GM19239 (cell line): ENCODE measurements at places on chromosomes 3 and 15.

- DNase-seq = no peak
These were observed 140.7 kb downstream of the MINAR1 start for GRCh38 chr15:79572691-79573404.

- no peak for DNase-seq
These were observed 16.4 kb upstream of the SKIC8 start for GRCh38 chr15:78315686-78316282.

- no peak for DNase-seq
These were observed 6.0 kb downstream of the TM4SF19 start for GRCh38 chr3:196332168-196332567.

GRCh38 chr3:17979911-17980310 is 237.5 kb upstream of the TBC1D5 start:
- DNase-seq = no peak

GRCh38 chr15:60790641-60791040 is 311.7 kb upstream of the ICE2 start:
- no peak for DNase-seq

- no peak for DNase-seq
These were observed 759.9 kb upstream of the SGO1 start for GRCh38 chr3:20945892-20946291.

DNA sequence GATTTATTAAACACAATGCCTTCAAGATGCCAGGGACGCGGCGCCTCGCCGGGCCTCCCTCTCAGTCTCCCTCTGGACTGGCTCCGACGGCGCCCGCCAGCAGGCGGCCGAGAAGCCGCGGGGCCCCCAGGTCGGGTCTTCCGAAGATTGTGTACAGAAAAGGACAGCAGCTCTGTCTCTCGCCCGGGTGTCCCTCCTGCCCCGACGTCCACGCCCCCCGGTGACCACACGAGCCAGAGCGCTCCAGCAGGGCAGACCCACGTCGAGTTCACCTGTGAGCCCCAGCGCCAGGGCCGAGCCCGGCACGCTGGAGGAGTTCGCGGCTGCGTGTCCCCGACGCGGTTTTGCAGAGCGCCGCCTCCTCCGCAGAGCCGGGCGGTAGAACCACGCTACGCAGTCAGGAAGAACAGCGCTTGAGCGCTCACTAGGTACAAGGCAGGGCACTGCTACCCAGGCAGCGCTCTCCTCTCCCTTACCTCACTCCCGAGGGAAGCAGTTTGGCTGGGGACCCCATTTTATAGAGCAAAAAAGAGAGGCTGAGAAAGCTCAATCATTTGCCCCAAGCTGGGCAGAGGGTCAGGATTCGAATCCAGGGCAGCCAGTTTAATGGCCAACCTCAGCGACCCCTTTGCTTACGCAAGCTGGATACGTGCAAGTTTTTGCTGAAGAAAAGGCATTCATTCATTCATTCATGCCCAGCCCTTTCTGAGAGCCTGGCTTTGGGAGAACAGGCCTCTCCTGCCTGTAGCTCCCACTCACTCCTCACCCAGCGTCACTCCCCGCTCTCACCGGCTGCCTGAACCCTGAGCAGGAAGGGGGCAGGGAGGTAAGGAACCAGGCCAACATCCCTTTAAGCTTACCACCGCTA is 3.0 kb upstream of the TLE3 start:
- no peak for DNase-seq

- no peak for DNase-seq
These were observed 42.0 kb downstream of the PML start for GRCh38 chr15:74036271-74037170.

DNA sequence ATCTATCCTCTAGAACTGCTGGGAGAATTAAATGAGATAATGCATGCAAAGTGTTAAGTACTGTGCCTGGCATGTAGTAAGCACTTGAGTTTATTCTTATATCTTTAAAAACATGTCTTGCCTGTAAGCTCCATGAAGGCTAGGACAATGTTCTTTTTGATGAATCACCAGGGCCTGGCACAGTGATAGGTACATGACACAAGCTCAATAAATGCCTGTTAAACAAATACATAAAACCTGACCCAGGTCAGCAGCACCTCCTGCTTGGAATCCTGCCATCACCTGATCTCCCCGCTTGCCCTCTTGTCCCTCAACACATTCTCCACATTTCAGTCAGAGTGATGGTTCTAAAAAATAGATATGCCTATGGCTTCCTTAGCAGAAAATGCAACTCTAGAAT is 186.8 kb downstream of the CHST2 start:
- no peak for DNase-seq

- no peak for DNase-seq
These were observed 63.9 kb downstream of the IMPG2 start for GRCh38 chr3:101256511-101256910.

GRCh38 chr15:41968701-41969100 is 3.7 kb downstream of the EHD4 start:
- no peak for DNase-seq

- no peak for DNase-seq
These were observed 92.6 kb downstream of the CHD2 start for GRCh38 chr15:92992720-92993119.

DNA sequence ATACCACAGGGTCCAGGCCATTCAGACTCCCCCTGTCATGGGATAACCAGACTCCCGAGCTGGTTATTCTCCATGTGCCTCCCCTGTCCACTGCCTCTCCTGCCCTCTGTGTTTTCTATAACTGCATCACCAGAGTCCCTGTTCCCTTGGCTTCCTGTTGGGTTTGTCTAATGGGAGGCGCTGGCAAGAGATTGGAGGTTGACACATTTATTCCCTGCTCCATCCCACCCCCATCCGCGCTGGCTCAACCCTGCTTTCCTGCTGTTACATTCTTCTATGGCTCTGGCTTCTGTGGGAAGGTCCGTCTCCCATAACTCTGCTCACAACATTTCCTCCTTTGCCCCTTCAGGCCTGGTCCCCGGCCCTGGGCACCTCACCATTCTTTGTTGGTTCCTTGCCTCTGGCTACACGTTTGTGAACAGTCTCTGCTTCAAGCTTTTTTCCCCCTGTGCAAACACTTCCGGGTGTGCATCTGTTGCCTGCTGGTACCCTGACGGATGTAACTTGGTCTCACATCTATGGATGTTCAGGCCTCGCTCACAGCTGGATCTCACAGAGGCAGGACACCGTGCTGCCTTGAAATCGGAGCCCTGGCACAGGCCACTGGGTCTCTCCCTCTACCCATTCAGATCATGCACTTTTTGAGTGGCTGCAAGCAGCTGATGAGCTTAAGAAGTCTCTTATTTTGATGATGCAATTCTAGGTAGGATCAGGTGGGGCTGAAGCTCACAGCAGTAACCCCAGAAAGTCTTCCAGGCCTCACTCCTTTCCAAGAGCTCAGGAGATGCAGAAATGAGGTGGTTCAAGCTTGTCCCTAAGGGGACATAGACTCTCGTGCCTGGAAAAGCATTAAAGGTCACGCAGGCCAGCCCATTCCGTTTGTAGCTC is 68.6 kb upstream of the ATP13A3 start:
- no peak for DNase-seq

GRCh38 chr3:139953131-139953910 is 18.3 kb downstream of the CLSTN2 start:
- no peak for DNase-seq

DNA sequence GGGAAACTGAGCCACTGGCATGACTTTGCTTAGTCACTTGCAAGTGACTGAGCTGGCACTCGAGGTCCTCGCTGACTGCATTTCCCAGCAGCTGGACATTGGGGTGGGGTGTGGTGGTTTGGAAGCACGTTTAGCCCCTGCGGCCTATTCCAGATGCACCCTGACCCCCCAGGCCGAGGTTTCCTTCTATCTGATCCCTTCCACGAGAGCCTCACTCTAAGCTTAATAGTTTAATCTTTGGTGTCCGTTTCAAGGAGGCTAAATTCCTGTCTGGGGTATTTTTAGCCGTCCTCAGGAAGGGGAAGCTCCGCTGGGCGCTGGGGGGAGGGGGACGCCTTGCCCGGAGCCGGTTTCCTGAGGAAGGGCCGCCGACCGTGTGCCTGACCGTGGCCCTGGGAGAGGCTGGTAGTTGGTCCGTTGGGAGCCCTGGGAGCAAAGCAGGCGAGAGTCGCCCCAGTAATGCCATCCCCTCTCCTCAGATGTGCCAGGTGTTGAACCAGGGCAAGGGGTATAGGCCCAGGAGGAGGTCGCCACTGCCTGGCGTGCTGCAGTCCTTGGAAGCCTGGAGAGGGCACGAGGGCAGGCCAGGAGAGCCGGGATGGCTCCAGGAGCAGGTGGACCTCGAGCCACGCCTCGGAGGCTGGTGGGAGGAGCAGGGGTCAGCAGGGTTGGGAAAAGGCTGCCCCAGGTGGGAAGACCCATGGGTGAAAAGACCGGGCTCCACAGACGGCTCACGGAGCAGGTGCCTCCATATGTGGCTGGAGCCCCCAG is 37.2 kb downstream of the IDH2 start:
- DNase-seq = no peak

DNA sequence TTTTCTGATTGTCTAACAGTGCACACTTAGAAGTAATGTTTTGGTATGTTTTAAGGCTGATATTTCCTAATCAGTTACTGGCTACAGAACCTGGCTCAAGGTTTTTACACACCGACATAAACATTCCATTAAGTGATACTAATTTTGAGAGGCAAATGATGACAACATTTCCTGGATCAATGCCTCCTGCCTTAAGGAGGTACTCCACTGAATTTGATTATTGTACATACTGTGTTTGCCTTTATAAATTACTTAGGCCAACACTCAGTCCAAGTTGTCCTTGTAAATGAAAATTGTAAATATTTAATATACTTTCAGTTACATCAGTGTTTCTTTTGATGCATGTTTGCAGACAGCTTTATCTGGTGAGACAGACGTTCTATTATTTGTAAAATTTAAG is 24.2 kb upstream of the LXN start:
- no peak for DNase-seq

DNA sequence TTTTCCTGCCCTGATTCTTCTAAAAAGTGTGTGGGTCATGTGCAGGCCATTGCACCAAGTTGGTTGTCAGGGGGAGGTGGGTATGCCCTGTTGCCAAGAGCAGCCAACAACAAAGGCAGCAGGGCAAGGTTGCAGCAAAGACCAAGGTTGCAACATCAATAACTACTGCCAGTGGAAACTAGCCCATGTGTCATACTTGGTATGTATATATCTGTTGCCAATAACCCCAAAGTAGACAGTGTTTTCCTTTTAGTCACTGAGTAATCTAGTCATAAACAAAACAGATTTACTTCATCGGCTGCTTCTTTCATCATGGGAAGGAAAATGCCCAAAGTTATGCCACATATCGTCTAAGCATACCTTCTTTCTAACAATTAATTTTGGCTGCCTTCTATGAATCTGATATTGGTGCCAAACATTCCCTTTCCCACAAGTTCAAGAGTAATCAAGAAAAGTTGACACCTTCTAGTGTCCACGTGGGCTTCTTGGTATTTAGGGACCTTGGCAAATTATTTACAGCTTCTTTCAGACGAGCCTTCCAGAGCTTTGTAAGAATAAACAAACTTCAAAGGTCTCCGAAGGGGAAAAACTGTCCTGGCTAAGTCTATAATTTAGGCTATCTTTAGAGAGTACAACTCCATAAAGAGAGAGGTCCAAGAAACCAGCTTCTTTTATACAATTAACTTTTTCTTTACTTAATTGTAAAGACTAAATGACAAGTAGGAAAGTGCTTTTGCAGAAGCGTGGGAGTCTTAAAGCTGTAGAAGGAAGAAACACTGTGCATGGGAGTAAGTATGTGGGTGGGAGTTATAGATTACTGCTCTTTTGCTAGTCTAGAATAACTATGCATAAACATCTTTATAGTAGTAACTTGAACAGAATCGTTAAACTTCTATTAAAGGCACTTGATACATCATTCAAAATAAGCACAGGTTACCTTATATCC is 10.0 kb upstream of the MBNL1 start:
- DNase-seq = no peak

DNA sequence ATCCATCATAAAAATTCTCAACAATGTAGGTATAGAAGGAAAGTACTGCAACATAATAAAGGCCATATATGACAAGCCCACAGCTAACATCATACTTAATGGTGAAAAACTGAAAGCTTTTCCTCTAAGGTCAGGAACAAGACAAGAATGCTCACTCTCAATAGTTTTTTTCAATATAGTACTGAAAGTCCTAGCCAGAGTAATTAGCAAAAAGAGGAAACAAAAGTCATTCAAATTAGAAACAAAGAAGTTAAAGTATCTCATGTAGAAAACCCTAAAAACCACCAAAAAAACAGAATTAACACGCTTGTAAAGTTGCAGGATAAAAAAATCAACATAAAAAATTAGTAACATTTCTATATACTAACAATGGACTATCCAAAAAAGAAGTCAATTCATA is 61.8 kb downstream of the MYH15 start:
- no peak for DNase-seq

GRCh38 chr3:67000009-67000408 is 1.9 kb downstream of the KBTBD8 start:
- no peak for DNase-seq

DNA sequence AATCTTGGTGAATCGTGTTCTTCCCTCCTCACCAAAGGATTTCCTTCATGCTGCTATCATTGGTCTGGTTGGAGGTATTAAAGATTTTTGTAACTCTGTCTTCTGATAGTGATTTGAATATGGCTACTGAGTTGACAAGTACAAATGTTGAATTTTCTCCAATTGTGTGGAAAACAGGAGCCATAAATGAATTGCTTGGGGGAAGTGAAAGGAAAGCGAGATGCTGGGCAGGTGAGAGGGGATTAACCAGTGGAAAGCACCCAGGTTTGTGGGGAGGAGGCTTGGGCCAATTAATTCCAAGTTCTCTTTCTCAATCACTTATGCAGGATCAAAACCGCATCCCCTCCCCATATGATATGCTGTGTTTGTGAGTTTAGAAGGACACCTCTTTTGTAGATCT is 372.5 kb downstream of the IL20RB start:
- no peak for DNase-seq

GRCh38 chr15:69906256-69907185 is 191.2 kb downstream of the TLE3 start:
- no peak for DNase-seq

GRCh38 chr15:94631608-94632007 is 400.2 kb downstream of the MCTP2 start:
- DNase-seq = no peak

DNA sequence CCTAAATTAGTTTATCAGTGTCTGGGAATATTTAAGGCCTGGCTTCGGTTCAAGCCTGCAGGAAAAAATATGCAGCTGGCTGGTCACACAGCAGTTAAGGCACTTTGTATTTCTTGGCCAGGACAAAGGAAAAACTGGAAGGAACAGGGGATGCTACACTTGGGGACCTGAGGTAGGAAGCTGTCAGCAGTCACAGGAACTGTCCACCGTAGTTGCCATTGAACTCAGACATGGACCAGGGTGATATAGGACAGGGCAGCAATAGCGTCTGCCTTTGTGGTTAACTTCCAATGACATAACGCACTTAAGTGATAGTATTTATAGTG is 49.1 kb downstream of the NR1D2 start:
- no peak for DNase-seq
